ENCODE measurements at places on chromosomes 16 and 17.

- no peak for DNase-seq
These were observed 9.0 kb downstream of the CBFA2T3 start for GRCh38 chr16:88967830-88968588.

DNA sequence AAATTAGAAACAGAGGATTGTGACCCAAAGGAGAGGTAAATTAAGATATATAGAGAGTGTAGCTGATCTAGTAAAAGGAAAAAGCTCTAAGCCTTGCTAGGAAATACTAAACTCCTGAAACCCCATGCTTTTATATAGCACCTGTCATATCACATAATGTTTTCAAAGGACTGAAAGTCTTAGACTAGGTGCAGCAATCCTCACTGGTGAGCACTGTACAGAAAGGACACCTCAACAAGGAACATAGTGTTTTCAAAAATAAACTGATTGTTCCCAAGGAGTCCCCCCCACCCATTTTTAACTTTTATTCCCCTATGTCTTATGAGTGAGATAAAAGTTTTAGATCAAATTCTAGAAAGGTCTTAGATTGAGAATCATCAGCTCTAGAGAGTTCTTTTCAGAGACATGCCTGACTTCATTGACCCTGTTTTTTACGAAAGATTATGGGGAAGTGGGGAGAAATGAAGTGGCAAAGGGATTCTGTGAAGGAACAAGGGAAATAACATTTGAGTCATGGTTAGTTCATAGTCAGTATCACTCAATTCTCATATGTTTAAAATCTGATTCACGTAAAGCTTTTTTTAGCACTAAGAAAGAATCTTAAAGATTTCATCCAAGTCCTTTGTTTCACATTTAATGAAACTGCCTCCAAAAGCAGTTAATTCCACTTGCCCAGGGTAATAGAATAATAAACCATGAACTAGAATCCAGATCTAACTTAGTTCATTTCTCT lies 166.4 kb downstream of the CYB561 start:
- DNase-seq: peak; percentile 90

GRCh38 chr17:66829386-66829864 lies 5.5 kb upstream of the CACNG5 start:
- DNase-seq: peak; percentile 50

GRCh38 chr17:48617471-48618255 lies 2.6 kb upstream of the HOXB8 start:
- DNase-seq: no peak

- DNase-seq: no peak
These were observed 23.7 kb downstream of the ZNRF1 start for GRCh38 chr16:75022567-75022966.

- peak; percentile 61 for DNase-seq
These were observed 616 bp downstream of the SRSF2 start for GRCh38 chr17:76736349-76737081.

GRCh38 chr17:57586196-57586740 lies 158.8 kb downstream of the CCDC182 start:
- no peak for DNase-seq

DNA sequence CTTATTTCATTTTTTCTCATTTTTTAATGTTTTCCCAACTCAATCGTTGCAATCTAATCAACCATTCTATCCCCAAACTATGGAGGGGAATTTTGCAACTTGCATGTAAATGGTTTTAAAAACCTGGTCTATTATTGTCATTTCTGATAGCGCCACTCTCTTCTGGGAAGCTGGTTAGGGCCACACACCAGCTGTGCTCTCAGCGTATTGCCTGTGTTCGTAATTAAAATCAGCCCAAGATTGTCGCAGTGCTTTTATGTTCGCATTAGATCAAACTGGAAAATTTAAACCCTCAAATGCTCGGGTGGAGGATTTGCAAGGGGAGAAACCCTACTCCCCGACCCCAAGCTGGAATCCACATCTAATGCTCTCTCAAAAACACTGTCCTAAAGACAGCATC lies 123.5 kb upstream of the CACNG5 start:
- DNase-seq: no peak

DNA sequence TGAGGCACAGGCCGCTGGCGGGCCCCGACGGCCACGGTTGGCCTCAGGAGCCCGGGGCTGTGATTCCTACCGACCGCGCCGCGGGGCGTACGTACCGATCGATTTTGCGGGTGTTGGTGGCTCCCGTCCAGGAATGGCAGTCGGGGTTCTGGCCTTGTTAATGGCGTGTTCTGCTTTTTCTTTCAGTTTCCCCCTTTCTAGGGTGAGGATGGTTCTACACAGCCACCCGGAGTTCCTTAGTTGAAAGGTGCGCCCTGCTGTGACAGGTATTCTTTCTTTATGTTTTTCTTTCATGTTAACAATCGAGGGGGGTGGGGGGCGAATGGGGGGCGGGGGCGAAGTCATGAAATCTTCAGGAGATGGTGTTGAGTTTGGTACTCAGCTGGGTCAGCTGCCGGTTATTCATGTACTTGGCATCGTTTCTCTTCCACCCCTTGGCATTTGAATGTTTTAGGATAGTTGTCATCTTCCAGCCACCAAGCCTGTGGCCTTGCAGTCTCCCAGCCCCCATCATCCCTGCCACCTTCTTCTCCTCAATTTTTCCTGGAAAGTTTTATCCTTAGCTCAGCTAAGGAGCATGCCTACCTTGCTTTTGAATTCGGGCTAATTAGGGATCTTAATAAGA lies 802 bp downstream of the CYLD start:
- peak; percentile 50 for DNase-seq

DNA sequence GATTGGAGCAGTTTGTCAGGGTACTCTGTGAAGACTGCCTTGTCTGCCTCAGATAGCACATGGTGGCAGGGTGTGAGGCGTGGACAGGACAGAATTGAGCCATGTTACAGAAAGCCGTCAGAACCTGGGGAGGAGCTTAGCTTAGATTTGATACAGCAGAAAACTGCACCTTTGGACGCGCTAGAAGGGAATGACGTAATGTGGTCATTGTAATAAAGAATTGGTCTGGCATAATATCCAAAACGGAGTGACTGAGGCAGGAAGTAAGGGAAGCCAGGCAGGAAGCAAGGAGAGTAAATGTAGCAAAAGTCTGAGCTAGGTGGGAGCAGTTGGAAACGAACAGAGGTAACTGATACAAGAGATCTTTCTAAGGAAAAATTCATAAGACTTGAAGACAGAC lies 140.2 kb downstream of the CYB561 start:
- no peak for DNase-seq

DNA sequence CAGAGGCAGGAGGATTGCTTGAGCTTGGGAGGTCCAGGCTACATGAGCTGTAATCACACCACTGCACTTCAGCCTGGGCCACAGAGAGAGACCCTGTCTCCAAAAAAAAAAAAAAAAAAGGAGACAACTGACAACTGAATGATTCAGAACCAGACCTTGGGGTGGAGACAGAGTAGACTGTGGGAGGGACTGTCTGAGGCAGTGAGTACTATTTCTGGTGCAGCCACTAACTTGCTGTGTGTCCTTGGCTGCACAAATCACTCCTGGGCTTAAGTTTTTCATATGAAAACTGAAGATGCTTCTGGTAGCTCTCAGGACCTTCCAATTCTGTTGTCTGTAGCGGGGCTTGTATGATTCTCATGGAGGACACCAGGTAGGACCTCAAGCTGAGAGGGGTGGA lies 5.8 kb downstream of the ASB16 start:
- DNase-seq: no peak

DNA sequence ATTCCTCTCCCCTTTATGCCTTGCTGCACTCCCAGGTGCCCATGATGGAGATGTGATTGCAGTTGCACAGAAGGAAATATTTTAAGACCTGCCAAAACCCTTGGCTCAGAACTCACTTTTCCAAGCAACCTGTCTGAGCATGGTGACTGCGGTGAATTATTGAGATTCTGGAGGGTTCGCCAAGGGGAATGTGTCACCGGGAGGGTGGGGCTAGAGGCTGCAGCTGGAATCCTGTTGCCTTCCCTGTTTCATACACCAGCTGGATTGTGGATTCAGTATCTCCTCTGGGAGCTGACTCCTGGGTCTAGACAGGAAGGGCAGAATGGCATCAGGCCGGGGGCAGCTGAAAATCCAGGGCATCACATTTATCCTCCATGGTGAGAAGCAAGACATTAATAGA lies 527.2 kb downstream of the TMEM114 start:
- DNase-seq: no peak

GRCh38 chr17:82215972-82216300 lies 3.3 kb upstream of the CCDC57 start:
- DNase-seq: no peak

GRCh38 chr17:76252040-76252954 lies 12.0 kb upstream of the RNF157 start:
- peak; percentile 98 for DNase-seq

- no peak for DNase-seq
These were observed 14.4 kb upstream of the ALDH3A1 start for GRCh38 chr17:19762515-19762961.

- DNase-seq: peak; percentile 24
These were observed 27.3 kb upstream of the GSG1L start for GRCh38 chr16:28090646-28091377.

- no peak for DNase-seq
These were observed 28.9 kb downstream of the ZNRF1 start for GRCh38 chr16:75027520-75028300.

DNA sequence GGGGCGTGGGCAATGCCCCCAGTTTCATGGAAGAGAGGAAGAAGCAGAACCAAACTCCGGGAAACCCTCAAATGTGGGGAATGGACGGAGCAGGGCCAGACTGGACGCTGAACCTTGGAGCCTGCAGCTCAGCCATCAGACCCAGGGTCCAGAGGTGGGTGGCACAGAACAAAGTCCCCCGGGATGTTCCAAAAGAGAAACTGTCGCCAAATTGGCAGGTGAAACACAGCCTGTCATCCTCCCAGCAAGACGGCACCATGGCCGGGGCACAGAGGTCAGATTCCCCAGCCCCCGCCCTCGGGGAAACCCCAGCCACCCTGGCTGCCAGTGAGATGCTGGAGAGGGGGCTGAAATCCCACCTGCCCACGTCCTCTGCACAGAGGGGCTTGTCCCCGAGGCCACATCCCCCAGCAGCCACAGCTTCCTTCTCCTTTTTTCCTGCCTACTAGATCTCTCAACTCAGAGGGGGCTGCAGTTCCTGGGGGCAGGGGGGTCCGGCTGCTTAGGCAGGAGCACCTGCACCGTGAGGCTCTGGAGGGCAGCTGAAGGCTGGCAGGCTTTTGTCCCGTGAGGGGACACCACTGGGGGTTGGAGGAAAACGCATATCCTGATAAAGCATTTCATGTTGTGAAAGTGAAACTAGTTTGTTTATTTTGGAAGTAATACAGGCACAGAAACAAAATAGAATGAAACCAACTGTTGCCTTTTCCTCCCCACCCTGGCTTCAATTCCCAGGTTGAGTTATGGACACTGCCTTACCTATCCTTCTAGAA lies 1.2 kb upstream of the SECTM1 start:
- no peak for DNase-seq

- DNase-seq: no peak
These were observed 121.3 kb upstream of the PLCG2 start for GRCh38 chr16:81657781-81658180.

DNA sequence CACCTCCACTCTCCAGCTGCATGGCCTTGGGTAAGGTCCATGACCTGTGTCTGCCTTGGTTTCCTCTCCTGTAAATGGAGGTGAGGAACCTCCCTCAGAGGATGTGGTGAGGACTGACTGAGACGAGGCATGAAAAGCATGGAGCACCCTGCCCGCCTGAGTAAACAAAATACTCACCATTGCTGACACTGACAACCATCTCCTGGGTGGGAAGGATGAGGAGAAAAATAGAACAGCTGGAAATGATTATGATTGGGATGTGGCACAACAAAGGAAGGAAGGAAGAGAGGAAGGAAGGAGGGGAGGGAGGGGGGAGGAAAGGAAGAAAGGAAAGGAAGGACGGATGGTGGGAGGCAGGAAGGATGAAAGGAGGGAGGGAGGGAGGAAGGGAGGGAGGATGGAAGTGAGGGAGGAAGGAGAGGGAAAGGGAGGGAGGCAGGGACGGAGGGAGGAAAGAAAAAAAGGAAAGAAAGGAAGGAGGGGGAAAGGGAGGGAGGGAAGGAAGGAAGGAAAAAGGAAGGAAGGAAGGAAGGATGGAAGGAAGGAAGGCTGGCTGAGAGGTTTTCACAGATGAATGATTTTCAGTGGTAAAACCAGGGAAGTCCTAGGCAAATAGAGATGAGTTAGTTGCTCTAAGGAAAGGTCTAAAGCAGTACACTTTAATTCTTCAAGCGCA lies 276.5 kb upstream of the XYLT1 start:
- no peak for DNase-seq

- no peak for DNase-seq
These were observed 502.0 kb downstream of the HAPSTR1 start for GRCh38 chr16:9593440-9593839.

DNA sequence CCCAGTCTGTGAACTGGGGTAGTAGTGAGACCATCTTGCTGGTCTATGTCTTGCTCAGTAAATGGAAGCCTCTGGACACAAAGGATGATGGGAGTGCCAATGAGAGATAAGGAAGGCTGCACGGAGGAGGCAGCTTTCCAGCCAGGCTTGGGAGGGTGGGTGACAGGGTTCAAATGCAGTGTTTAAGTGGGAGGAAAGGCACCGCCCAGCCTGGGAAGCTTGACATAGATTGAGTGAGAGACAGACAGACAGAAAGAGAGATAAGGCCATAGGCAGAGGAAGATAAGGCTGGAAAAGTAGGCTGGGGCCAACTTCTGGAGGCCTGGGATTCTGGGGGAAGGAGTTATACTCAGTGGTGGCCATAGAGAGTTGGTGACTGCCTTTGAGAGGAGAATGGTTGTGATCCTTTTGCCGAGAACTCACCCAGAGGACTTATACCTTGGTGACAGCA lies 7.2 kb upstream of the COL1A1 start:
- no peak for DNase-seq

DNA sequence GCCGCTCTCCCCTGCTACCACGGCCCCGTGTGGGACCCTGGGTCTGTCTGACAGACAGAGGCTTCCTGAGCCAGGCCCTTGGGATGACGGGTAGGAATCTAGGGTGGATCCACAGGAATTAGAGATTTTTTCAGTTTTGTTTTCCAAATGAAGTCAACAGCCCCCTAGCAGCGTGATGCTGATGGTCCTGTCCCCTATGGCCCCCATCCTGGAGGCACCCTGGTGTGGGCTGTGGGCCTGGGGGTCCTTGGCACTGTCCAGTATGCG lies 15.5 kb downstream of the CENPX start:
- no peak for DNase-seq

- DNase-seq: no peak
These were observed 30.9 kb downstream of the HAPSTR1 start for GRCh38 chr16:9122342-9122741.

All from HCEC 1CT (cell line).